Neuronal stem cell (in vitro differentiated cells): ENCODE measurements at places on chromosomes 6 and 20.
A peak's percentile ranks its signal among the peaks of the same experiment; 100 is the strongest.

DNA sequence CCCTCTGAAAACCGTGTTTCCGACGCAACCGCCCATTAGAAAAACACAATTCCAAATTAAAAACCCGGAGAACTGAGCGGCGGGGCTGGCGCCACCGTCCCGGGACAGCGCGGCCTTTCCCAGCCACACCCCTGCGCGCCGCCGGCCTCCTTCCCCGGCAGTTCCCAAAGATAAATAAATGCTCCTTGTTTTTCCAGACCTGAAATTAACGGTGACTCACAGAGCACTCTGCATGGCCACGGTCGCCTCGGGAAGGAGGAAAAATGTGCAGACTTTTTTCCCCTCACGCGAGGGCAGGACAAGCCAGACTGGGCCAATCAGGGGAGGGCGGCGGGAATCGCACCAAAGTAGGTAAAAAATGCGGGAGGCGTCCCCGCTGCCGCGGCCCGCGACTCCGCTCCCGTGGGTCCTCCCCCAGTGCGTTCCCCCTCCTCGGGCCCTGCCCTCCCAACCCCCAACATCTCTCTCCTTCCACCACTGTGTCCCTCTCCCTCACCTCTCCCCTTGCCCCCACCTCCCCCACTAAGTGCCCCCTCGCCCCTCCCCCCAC lies 828 bp upstream of the DSTN start:
- DNase-seq: peak; percentile 40

DNA sequence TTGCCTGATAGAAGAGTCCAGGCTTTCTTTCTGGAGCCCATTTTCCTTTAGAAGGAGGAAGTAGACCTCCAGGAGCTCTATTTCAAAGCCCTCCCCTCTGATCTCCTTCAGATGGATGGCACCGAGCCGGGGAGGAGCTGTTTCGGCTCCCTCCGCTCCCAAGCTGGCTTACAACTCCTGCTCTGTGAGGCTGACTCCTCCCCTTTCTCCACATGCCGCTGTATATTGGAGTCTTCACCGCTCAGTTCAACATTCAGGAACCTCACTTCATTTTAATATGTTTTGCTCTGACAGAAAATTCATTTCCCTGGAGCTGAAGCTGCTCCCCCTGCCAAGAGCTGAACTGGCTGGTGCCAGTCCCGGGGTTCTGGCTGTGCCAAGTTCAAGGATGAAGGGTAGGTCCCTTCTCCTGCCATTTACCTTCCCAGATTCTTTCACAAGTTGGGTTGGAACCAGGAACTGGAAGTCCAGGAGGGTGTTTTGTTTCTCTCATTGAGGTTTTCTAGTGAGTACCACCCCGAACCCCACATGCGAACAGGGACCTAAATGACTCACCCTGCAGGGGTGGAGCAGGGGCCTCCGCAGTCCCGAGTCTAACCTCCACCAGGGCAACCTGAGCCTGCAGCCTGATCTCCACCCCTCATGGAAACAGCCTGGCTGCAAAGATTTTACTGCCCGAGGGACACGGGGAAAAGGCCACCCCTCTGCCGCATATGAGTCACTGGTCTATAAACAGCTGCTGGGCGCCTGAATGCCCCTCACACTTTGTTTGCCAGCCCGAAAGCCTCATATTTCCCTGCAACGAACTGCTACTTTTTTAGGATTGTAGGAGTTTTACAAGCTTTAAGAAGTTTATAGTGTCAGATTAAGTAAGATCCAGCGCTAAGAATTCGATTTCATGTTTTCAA lies 68.6 kb upstream of the FOXA2 start:
- DNase-seq: no peak

DNA sequence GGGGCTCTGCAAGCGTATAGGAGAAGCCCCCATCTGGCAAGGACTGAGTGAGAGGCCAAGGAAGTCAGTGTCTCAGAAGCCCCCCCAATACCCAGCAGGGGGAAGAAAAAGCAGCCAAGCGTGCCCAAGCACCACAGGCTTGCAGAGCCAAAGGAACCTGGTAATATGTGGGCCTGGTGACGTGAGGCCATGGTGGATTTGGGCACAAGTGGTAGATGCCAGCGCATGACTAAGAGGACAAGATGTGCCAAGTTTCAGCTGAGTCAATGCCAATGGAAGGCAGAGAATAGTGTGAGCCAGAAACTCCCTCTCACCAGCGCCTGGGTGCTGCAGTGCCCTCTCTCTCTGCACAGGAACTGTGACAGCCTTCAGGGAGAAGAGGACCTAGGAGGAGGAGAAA lies 110.0 kb downstream of the QRSL1 start:
- no peak for DNase-seq

DNA sequence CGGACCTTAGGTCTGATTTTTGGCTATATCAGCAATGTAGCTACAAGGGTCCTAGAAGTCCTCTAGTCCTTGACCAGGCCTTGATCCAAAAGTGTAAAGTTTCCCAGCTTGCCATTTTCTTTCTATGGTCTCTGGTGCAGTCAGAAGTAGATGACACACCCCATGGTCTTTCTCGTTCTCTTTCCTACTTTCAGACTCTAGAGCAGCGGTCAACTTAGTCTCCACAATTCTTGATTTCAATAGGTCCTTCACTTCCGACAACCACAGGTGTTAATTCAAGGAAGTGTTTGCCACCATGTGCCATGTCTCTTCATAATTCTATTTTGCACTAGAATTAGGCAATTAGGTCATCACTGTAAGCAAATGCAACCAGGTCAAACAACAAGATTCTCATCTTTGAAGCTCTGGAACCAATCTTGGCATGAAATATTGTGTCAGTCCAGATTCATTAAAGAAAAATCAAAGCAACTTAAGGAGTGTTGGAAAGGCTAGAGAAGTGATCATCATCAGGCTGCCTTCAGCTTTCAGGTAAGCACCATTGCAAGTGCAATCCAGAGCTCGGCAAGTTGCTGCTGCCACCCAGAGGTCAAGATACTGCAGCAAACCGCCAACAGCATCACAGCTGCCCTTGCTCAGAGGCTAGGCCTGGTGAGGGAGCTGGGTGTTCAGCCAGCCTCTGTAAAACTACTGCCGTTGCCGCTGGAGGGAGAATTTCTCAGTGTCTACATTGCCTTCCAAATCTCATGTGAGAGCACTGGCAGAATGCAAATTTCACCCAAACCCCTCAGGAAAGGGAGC lies 5.6 kb upstream of the SYNE1 start:
- peak; percentile 27 for DNase-seq

DNA sequence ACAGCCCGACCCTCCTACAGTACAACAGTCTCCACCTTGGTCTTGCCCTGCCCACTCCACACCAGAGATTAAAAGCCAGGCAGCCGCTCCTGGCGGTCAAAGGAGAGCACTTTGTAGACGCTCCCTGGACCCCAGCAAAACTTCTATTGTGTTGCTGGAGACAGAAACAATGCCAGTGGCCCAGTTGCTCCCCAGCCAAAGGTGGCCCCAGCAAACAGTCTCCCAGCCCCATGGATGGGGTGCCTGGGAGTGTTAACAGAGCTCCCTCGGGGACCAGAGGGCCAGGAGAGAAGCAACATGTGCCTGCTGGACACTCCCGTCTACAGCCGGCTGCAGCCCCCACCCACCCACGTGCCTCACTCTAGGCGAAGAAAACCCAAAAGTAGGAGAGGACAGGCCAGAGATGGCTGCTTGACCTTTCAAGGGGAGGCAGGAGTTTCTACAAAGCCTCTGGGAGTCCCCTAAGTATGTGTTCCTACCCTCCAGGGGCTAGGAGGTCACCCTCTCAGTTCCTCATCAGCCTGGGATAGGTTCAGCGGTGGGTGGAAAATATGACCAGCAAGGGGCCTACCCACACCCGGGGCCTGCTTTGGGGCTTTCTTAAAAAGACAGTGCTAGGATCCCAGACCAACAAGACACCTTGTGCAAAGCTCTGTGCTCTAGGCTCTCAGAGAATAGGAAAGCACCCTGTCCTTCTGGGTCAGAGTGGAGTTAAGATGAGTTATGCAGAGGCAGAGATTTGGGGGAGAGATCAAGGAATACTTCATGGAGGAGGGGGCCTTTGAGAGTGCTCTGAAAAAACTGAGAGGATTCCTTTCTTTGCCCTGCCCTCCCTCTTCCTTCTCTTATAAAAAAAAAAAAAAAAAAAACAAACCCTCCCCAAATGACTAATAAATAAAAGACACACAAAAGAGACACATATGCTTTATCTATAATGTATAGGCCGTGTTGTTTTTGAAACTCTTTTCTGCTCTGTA lies 19.0 kb upstream of the PREX1 start:
- DNase-seq: no peak

DNA sequence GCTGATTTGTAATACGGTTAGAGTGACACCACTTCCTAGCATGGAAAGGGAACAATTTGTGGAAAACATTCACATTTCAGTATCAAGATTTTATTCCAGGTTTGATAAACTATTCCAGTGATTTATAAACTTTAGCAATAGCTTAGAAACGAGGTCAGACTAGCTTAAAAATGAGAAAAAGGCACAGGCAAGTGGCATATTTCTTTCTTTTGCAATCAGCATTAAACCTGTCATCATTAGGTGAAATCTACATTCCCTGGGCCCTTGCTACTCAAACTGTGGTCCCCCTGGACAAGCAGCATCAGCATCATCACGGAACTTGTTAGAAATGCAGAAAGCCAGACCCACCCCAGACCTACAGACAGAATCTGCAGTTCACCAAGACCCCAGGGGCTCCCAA lies 29.9 kb downstream of the TBC1D7 start:
- no peak for DNase-seq

DNA sequence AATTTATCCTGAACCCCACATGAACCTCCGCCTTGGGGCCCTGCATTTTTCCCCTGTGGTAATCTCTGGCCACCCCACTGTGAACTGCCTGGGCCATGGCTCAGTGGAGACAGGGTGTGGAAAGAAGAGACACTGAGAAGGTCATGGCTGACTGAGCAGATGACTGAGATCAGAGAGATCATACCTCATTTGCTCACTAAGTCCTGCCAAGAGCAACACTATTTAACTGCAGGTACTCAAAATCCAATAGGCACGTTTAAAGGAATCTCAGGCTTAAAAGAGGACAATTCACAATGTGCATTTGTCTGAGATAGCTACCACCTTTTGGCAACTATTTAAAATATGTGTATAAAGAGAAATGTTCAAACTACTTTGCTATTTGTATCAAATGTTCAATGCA lies 305.0 kb downstream of the GMDS start:
- DNase-seq: no peak

DNA sequence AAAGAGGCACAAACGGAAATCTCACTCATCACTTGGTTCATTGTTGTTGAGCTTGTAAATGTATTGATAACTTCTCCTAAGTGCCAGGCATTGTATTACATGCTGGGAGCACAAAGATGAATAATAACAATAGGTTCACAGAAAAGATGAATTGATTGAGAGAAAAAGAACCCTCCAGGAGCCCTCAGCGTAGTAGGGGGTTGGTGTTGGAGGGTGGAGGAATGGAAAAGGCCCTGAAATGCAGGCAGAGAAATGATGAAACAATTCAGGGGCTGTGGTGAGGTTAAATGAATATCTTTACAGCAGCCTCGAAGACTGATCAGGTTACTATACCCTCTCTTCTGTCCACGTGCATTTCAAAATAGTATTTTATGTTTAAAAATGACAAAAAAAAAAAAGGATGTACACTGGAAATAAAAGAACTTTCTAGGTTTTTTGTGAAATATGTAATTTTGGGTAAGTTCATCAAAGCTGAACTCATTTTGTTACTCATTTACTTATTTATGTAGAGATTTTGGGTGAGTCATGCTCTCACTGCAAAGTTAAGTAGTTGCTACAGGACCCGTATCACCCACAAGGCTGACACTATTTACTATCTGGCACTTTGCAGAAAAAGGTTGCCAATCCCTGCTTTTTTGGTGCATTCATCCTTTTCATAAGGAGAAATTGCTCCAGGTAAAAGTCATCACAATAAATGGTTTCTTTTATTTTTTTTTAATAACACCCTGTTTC lies 277.3 kb downstream of the ZNF217 start:
- no peak for DNase-seq

DNA sequence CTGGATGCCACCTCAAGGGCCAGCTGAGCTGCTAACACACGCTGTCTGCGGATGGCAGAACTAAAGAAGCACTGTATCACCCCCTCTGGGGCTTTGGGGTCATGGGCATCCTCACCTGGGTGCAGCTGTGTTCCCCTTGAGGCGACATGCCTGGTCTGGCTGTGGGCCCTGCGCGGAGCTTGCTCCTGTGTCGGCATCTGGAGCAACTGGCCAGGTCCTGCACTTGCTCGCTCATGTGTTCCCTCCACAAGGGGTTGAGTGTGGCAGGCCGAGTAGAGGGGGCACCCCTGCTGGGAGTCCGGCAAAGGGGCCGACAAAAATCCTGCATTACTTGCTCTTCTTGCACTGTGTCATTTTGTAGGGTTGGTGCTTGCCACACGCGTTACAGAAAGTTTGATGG lies 189.0 kb downstream of the CDKAL1 start:
- DNase-seq: no peak

GRCh38 chr20:30288346-30288745 lies 969.1 kb upstream of the DEFB115 start:
- DNase-seq: no peak

DNA sequence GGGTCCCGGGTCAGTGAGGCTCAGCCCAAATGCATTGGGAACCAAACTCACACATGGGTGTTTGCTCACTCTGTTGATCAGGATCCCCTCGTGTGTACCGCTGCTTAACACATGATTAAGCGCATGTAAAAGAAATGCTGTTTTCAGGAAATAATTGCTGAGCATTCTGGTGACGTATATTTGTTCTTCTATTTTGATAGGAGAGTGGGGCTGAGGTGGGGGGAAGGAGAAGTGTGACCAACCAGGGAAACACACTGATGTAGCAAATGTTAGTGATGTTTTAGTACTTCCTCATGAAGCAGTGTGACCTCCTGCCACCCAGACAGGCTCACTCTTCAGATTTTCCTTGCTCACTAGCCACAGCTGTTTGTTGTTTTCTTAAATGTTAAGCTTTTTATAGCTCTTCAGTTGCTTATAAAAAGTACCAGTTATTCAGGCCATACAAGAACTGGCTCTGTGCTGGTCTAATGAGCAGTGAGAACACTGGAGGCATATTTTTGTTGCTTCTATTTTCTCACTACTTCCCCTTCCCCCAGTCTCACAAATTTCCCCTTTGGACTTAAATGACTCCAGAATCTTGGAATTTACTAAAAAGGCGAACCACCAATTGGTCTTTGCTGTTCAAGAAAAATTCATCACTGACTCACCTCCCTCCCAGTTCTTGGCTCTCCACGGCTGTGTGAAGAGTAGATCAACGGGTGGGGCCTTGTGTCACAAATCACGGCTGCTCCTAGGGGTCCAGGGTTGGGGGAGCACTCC lies 79.2 kb upstream of the BACH2 start:
- DNase-seq: no peak

- no peak for DNase-seq
Observed at GRCh38 chr6:123171341-123172115, 175.5 kb downstream of the CLVS2 start.

DNA sequence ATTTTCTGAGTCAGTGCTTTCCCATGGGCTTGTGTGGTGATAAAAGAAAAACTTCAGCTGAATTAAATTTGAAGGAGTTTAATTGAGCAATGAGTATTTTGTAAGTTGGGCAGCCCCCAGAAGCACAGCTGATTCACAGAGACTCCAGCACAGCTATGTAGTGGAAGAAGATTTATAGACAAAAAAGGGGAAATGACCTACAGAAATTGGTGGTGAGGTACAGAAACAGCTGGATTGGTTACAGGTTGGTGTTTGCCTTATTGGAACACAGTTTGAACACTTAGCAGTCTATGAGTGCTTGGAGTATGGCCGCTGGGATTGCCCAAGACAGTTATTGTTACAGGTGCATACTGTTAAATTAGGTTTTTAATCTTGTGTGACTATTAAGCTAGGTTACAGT lies 96.9 kb upstream of the PTPRK start:
- DNase-seq: no peak

- no peak for DNase-seq
Observed at GRCh38 chr6:36743538-36744303, 46.1 kb downstream of the RAB44 start.
